Esophagus mucosa (tissue), 1 donor: ENCODE measurements at places on chromosomes 4 and X.

DNA sequence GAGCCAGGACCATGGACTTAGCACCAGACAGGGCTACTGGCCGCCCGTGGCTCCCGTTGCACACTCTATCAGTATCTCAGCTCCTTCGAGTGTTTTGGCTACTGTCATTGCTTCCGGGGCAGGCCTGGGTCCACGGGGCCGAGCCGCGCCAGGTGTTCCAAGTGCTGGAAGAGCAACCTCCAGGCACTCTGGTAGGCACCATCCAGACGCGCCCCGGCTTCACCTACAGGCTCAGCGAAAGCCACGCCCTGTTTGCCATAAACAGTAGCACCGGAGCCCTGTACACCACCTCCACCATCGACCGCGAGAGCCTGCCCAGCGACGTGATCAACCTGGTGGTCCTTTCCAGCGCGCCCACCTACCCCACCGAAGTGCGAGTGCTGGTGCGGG, 1.6 kb downstream of the FAT4 start:
- ATAC-seq: peak; percentile 35

GRCh38 chrX:38799995-38800580, 1.2 kb upstream of the MID1IP1 start:
- ATAC-seq: no peak

DNA sequence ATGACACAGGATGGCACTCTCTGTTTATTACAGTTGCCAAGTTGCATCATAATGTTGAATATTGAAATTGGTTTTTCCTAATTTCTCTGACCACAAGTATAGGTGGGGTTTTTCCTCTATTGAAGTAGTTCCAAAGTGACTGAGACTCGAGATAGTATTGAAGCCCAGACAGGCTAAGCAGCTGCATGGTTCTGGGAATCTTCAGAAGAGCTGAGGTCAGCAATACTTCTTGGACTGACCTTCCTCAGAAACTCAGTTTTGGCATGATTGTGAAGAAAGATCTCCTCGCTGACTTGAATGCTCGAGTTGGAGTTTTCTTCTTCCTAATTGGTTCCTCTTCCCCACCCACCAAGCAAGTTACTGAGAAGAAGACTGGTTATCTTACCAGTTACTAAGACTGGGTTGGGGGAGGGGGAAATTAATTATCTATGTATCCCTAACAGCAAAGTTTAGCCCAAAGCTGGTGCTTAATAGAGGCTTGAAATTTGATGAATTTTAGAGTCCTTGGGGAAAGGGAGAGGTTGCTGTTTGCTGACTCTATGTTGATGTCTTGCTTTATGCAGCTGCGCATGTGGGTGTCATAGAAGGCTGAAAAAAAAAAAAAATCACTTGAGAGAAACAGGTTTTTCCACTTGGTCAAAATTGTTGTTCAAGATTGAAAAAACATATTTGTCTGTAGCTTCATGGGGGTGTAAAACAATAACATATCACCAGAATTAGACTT, 91.1 kb downstream of the P2RY10 start:
- ATAC-seq: no peak

DNA sequence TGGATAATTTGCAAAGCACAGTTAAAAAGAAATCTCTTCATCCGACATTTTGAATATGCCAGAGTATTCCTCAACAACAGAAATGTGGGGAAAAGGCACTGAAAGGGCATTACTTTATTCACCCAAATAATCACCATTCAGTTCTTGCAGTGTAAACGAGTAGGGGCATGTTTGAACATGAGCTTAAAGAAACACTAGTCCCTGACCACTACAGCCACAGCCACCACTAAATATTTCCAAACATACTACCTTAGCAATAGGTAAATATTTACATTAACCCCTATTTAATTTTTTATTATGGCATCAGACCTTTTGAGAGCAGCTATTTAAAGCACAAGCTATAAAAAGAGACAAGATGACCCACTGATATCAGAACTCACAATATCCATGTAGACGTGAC, 27.6 kb downstream of the MCF2 start:
- ATAC-seq: no peak

- no peak for ATAC-seq
Measured at GRCh38 chr4:154781983-154782293, 866 bp downstream of the RBM46 start.

GRCh38 chr4:87081826-87082225, 138.6 kb downstream of the KLHL8 start:
- ATAC-seq: peak; percentile 33

DNA sequence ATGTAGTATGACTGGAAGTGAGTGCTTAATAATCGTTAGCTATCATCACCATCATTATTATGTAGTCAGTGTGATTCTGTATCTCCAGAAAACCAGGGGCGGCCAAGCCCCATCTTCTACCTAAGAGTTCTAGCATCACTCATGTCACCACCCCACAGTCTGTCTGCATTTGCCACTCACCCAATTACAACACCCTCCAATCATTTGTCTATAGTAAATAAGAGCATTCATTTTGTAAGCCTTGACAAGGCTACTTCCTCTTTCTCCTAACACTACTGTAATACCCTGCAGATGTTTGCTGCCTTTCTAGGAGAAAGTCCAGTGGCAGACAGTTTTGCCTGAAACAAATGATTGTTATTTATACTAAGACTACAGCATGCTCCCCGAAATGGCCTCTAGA, 15.8 kb upstream of the IL21 start:
- no peak for ATAC-seq

DNA sequence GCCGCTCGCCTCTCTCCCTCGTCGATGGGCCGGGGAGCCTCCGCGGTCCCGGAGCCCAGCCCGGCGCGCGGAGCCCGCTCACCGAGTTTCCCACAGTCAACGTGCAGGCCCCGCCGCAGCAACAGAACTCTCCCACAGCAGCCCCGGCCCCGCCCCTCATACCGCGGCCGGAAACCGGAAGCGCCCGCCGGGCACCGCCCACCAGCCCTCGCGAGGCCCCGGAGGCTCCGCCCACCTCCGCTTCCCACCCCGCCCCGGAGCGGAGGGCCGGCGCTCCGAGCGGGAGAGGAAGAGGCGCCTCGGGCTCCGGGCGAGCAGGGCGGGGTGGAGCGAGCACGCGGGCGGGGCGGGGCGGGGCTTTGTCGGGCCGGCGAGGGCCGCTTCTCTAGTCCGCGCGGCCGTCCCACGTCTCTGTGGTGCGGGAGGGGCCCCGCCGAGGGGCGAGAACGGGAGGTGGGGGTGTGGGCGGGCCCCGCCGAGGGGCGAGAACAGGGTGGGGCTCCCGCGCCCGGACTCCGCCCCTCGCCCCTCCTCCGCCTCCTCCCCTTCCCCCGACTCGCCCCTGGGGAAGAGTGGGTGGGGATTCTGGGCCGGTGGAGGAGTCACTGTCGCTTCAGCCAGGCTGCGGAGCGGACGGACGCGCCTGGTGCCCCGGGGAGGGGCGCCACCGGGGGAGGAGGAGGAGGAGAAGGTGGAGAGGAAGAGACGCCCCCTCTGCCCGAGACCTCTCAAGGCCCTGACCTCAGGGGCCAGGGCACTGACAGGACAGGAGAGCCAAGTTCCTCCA, at the start of the genes ABCD1 and BCAP31:
ABCD1 (plus strand) TSS at position 605 of the 787 bp plus-strand sequence. CDS start 411 bp downstream, outside the sequence.
BCAP31 (minus strand) TSS at position 136 of the 787 bp plus-strand sequence. CDS start 1,143 bp downstream, outside the sequence.
- ATAC-seq: peak; percentile 85

- no peak for ATAC-seq
Measured at GRCh38 chr4:139972305-139972704, 181.7 kb downstream of the MAML3 start.

DNA sequence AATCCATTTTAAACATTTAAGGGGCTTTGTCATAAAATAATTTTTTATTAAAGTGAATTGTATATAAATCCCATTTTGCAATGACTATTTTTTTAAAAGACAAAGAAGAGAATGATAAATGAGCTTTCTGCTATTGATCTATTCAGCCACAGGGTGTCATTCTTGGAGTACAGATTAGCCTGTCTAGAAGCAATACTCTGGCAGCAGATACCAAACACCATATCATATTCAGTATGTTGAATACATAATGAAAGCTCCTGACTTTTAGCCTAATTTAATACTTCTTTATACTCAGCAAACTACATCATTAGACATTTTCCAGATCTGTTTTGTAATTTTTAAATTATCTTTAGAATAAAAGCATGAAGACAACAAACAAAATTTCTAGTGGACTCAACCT, 496.3 kb downstream of the PDGFC start:
- ATAC-seq: peak; percentile 70

DNA sequence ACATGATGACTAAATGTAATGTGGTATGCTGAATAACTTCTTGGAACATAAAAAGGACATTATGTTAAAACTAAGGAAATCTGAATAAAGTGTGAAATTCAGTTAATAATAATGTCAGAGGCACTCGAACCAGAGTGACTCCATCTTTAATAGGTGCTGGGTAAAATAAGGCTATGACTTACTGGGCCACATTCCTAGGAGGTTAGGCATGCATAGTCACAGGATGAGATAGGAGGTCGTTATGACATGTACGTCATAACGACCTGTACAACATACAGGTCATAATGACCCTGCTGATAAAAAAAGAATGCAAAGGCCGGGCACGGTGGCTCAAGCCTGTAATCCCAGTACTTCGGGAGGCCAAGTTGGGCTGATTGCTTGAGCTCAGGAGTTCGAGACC, 28.9 kb upstream of the OPHN1 start:
- no peak for ATAC-seq

DNA sequence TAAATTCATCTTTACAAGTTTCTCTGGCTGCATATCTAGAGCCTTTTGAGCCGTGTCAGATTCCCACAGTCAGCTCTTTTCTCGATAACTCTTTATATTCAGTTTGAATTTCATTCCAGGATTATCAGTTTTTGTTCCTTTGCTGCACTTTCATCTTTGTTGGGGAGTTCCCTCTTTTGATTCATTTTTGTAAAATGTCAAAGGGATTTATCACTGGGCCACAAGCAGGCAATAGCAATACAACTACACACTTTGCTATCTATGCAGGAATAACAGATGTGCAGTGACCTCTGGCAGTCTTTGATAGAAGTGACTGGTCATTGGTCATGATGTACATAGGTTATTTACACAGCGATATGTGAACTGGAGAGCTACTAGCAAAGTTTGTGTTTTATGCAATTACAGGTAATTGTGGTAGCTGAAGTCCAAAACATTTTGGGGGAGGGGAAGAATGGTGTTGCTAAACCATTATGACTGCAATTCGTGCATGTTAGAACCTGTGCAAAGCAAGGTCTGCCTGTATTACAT, 43.8 kb downstream of the HPGDS start:
- ATAC-seq: no peak

DNA sequence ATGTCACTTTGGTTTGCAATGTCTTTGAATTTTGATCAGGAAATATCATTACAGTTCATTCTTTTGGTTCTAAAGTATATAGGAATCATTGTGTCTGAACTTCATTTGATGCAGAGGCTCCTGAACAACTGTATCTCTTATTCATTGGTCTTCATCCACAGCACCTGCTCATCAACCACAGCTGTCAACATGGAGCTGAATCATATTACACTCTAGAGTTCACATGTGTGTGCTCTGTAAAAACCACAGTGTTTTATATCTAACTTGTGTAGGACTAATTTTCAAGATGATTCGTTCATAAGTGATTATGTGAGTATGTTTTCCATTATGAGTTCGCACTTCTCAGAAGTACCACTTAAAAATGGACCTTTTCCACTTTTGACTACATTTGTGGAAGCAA, 643.3 kb upstream of the FAM241A start:
- no peak for ATAC-seq

DNA sequence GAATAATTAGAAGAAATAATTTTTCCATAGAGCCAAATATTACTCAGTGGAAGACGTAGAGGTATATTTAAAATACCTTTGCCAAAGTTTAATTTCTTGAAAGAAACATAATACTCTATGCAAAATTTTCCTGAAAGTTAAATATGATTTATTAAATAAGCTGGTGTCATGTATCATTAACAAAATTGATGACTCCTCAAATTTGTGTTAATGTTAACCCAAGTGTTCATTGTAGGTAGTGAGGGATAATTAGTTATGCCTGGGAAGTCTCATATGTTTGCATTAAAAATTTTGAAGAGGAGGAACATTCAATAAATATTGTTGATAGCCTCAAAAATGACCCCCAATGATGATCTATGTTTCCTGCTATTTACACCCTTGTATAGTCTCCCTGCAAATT, 292.7 kb upstream of the AMOT start:
- no peak for ATAC-seq

GRCh38 chrX:20347481-20347880, 80.8 kb upstream of the RPS6KA3 start:
- ATAC-seq: no peak

DNA sequence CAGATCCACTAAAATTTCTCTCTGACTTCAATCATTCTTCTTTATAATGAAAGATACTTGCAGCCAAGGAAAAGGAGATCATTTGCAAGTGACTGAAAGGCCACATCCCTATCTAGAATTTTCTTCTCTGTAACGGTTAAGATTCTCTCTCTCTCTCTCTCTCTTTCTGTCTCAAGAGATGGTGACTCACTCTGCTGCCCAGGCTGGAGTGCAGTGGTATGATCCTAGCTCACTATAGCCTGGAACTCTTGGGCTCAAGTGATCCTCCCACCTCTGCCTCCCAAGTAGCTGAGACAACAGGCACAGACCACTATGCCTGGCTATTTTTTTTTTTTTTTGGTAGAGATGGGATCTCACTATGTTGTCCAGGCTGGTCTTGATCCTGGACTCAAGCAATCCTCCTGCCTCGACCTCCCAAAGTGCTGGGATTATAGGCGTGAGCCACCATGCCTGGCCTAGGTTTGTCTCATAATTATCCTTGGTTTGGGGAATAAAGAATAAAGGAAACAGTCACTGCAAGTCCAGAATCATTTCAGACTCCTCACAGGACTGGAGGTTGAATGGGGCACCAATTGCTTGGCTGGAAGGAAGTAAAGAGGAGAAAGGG, 33.3 kb upstream of the GALNT7 start:
- ATAC-seq: no peak

DNA sequence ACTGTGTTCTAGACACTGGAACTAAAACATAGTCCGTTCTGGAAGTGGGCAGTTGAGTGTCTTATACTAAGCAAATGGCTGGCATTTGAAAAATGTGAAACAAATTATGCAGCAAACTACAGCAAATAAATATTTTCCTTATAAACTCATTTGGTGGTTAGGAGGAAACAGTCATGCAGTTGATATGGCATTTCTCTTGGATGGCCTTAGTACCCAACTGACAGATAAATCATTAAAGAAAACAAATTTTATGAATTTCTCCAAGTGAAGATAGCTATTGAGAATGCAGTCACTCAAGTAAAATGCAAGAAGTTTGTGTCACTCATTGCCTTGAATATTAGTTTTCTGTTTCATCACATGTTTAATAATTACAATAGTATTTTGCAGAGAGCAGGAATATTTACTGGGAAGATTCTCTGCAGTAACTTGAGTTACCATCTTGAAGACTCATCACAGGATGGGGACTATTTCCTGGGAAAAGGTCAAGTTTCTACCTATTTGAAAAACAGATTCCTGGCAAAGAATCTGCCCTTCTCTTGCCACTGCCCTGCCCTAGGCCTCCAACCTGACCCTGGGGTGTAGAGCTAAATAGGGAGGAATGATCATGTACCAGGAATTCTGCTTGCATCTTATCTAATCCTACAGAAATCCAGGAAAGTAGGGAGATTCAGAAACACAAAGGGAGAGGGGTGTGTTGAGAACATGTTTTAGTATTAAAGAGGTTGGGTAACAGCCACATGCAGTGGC, 105.9 kb downstream of the SH3RF1 start:
- ATAC-seq: no peak

DNA sequence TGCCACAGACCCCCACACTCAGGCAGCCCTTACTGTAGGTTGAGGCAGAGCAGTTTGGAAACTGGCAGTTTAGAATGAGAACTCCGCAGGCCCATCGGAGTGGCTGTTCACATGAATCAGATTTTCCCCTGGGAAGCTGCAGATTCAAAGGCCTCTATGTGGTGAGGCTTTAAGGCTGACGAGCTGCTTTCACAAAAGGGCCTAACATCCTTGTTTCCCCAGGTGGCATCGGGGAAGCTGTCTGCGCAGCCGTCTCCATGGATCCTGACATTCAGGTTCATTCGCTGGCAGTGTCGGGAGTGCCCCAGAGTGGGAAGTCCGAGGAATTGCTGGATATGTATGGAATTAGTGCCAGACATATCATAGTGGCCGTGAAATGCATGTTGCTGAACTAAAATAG, 33.7 kb downstream of the TKTL1 start:
- no peak for ATAC-seq
